Naive thymus-derived CD8-positive, alpha-beta T cell (primary cell): ENCODE measurements at places on chromosomes 3 and 15.

DNA sequence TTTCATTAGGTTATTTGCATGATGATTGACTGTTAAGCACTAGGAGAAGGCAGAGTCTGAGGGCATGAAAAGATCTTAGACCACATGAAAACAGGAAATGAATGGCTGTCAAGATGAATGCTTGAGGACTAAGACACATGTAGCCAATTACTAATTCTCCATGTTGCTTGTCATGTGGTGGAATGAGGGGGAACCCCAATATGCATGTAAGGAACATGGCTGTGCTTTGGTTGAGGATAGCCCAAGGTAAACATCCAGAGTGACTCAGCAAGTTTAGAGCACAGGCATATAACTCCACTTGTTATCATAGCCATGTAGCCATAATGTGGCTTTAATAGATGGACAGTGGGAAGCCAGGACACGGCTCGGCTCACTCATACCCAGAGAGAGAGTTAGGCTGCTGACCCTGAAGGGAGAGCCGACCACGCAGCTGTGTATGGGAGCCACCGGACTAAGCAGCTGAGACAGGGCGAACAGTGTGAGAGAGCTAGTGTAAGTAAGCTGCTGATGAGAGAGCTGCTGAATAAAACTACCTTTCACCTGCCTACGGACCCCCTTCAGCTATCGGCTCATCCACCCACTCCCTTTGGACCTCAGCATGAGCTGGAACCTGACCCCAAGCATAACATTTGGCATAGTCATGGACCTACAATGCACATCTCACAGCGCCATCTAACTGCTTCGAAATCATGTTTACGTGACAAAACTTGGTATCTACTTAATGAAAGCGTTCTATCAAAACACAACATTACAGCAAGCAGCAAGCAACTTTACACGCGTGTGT, 37.6 kb downstream of the ANO10 start:
- peak; percentile 45 for DNase-seq

DNA sequence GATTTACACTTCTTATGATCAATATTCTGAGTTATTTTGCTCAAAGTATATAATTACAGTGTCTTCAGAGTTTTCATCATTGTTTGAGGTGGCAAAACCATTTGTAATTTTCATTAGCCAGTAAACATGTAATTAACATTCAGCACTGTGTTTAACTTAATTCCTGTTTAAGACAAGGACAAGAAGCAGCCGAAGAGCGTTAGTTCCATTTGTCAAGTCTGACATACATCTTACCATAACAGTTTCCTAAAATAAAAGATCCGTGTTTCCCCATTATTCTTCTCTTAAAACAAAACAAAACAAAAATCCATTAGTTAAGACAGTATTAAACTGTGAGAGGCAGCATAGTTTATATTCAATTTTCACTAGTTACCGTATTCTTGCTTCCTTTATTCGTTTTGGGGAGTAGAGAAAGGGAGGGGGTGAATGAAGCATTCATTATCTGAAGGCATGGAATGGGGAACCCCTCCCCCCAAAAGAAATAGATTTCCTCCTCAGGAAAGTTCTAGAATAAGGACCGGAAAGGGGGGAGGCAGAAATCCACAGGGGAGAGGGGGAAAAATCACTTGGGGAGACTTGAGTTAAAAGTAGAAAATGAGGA, 5.5 kb upstream of the NR2F2 start:
- no peak for DNase-seq

- no peak for DNase-seq
Measured at GRCh38 chr15:39180483-39180933, 400.4 kb upstream of the THBS1 start.

GRCh38 chr15:87916208-87916607, 340.3 kb downstream of the NTRK3 start:
- no peak for DNase-seq

GRCh38 chr15:30062881-30063280, 19.9 kb upstream of the GOLGA8J start:
- no peak for DNase-seq

DNA sequence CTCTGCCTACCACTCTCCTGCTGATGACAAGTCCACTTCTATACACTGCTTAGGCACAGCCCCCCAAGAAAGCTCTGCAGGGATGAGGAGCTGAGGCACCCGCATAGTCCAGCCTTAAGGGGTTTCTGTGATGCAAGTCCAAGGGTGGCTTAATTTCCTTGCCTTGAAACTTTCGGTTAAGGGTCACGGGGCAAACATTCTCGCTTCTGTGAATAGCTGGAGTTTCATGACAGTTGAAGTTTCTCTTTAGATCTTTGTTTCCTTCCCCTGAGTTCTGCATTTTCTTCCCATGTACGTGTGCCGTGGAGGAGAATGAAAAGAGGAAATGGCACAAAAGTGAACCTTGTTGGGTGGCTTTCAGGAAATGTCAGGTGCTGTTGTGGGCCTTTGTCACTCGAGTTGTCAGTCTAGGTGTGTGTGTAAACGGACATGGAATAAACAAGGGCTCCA, 7.0 kb downstream of the GPR160 start:
- peak; percentile 2 for DNase-seq

DNA sequence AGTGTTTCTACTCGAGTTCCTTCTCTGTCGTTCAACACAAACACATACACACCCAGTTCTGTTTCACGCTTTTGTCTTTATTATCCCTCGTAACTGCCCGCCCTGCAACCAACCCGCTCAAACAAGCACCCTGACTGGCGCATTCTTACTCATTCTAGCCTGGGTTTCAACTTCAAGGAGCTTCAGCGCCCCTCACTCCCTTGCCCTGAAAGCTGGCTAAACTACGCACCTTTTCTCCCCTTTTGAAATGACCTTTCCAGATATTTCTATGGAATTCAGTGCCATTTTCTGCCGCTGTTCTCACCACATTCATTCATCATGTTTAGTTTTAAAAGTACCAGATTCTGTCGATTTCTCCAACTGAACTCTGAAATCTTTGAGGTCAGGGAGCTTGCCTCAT, 653 bp upstream of the MFSD1 start:
- DNase-seq: no peak

DNA sequence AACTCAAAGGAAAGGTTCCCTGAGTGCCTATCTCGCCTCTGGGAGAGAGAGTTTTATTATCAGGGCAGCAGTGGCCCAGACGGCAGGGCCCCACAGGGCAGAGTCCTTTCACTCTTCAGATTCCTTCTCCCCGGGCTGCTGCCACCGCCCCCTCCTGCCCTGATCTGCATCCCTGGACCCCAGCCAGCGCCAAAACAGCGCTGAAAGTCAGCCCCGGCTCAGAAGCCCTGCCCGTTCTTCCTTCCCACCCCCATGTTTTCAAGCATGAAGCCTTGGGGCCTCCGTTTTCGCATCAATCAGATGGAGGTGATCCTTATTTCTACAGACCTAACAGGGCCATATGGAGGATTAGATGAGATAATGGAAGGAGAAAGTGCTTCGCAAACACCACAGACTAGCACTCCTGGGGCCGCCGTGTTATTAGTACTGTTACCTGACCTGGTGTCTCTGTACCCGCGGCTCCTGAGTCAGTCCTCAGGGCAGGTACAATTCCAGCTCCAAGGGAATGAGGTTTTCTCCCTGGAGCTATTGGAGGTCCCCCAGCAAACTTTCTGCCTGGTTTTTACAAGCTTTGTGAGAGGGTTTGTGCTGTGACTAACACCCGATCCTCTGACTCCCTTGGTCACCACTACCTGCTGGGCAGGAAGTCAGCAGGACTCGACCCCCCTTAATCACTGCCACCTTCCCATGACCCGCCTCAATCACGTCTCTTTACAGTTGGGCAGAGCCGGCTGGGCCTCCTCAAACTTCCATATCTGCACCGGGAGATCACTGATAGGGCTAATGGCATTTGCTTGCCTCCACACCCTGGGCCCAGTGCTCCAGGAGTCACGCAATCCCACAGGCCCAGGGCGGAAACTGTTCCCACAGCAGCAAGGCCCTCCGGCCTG, 39.5 kb upstream of the TSEN2 start:
- DNase-seq: no peak

DNA sequence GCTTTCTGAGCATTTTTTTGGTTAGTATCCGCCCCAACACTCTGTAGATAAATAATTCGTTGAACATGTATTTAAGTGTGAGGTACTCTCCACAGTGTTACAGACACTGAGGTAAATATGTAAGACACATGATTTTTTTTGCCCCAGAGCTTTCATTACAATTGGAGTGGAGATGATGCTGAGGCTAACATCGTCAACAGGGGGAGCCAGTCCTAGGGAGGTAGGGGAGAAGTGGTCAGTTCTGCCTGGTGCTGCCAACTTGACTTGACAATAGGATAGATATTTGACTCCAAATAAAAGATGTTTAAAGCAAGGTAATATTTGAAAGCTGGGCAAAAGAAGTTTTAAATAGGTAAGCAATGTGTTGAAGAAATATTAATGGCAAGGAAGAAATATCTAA, 295.7 kb downstream of the UNC13C start:
- DNase-seq: no peak

- DNase-seq: no peak
Measured at GRCh38 chr15:42800731-42801474, 64.0 kb upstream of the CDAN1 start.

DNA sequence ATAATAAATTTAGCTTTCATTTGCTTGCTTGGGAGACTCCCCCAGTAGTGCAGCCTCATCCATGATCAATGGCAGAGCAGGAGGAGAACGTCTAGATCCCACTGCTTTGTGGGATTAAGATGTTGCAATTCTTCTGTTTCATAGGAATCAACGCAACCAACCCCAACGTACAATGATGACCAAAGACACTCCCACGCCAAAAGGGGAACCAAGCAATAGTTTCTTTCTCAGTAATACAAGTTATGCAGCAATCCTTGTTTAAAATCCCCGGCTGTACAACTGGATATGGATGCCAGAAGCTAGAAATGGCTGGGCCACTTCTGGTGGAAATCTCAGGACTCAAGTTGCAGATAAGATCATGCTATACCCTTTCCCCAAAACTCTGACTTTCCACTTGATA, 411.2 kb downstream of the VPS13C start:
- DNase-seq: no peak

GRCh38 chr3:56042326-56042951, 425.8 kb downstream of the ERC2 start:
- no peak for DNase-seq

GRCh38 chr15:83200589-83200988, 7.0 kb downstream of the HDGFL3 start:
- DNase-seq: no peak

DNA sequence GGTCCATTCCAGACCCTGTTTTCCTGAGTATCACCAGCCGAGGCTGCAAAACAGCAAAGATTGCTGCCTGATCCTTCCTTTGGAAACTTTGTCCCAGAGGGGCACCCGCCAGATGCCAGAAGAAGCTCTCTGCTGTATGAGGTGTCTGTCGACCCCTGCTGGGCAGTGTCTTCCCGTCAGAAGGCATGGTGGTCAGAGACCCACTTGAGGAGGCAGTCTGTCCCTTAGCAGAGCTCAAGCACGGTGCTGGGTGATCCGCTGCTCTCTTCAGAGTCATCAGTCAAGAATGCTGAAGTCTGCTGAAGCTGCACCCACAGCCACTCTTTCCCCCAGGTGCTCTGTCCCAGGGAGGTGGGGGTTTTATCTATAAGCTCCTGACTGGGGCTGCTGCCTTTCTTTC, 1121.2 kb downstream of the NSUN3 start:
- DNase-seq: no peak

- DNase-seq: no peak
Measured at GRCh38 chr15:101568821-101569555, 79.5 kb upstream of the PCSK6 start.

- DNase-seq: no peak
Measured at GRCh38 chr3:179430277-179430870, 20.9 kb downstream of the GNB4 start.

- DNase-seq: no peak
Measured at GRCh38 chr15:81256916-81257315, 60.2 kb downstream of the IL16 start.

DNA sequence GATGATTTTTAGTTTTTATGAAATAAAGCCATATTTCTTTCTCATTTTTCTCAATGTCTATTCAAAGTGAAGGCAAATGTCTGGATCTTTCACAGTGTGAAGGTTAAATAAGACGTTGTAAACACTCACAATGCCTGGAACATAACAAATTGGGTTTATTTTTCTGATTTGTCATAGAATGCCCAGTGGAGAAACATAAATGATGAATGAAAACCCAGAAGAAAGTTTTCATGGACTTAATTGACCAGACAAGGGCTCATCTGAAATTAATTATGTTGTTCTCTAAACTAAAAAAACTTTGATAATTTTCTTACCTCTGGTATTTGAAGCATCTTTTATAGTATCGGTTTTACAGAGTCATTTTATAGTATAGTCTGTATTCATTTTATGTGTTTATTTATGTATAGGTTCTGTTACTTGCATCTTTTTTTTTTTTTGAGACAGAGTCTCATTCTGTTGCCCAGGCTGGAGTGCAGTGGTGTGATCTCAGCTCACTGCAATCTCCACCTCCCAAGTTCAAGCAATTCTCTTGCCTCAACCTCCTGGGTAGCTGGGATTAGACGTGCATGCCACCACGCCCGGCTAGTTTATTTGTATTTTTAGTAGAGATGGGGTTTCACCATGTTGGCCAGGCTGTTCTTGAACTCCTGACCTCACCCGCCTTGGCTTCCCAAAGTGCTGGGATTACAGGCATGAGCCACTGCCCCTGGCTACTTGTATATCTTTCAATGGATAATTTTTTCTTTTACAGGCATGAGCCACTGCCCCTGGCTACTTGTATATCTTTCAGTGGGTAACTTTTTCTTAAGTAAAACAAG, 15.1 kb upstream of the BNIP2 start:
- no peak for DNase-seq

GRCh38 chr3:105539897-105540296, 173.2 kb downstream of the ALCAM start:
- DNase-seq: no peak

DNA sequence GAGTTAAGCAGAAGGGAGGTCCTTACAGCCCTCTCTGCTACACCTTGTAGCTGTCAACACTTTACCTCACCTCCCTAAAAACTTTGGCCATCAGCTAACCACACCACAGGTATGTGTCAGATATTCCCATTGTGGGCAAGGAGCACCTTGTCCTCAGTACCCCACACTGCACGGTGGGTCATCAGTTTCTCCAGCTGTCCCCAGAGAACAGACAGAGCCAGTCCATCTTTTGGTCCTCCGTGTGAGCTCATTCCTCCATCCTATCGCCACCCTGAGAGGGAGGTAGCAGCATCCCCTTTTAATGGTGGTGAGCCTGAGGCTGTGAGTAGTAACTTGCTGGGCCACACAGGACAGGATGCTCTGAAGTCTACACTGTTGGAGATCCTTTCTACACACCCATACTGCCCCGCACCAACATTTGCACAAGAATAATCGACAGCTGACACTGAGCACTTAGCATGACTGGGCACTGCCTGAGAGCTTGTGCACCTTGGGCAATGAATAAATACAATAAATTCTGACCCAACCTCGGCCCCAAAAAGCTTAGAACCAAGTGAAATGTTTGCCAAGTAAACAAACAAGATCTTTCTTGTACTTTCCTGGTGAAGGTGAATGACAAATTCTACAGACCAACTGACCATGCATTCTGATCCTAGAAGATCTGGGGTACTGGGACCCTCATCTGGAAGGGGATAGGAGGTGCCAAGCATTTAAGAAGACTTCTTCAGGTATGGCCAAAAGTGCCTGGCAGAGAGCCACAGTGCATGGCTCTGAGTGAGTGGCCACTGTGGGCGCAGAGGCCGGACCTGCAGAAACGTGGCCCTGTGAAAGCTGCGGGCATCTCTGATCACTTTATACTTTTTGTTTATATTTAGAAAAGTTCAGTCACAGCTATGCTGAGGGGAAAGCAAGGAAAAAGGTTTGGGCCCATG, 6.9 kb downstream of the CHCHD4 start:
- DNase-seq: no peak

GRCh38 chr3:156825795-156826143, 384 bp upstream of the LEKR1 start:
- DNase-seq: no peak
